Stimulated activated CD4-positive, alpha-beta T cell treated with anti-CD3 and anti-CD28 coated beads, Interleukin-15, amount 100 ng/mL, for 48 hours (primary cell): ENCODE measurements at places on chromosomes 7 and 10.

DNA sequence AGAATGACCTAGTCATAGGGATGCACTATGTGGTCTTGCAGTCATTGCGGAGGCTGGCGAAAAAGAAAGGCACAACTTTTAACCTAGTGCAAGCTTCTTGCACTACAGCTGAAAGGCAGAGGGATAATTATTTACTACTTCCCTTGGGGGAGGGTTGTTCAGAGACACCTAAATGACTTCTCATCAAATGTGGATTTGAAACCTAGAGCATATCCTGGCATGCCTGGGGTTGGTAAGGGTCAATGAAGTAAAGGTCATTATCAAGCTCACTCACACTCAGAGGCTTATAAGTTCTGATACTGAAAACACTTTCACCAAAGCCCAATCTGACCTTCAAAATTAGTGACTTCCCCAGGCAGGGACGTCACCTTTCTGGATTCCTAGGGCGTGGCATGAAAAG lies 108.9 kb upstream of the AMPH start:
- DNase-seq, result no peak

- DNase-seq, result no peak
These were observed 138.9 kb upstream of the COBL start for GRCh38 chr7:51455513-51455912.

- DNase-seq, result no peak
These were observed 137.5 kb downstream of the SNX10 start for GRCh38 chr7:26429168-26429567.

DNA sequence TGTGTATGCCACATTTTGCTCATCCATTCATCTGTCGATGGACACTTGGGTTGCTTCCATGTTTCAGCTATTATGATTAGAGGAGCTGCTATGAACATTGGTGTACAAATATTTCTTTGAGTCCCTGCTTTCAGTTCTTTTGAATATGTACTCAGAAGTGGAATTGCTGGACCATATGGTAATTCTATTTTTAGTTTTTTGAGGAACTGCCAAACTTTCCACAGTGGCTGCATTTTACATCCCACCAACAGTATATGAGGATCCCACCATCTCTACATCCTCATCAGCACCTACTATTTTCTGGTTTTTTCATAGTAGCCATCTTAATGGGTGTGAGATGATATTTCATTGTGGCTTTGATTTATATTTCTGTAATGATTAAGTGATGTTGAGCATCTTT lies 44.7 kb upstream of the ZMIZ2 start:
- DNase-seq, result no peak

DNA sequence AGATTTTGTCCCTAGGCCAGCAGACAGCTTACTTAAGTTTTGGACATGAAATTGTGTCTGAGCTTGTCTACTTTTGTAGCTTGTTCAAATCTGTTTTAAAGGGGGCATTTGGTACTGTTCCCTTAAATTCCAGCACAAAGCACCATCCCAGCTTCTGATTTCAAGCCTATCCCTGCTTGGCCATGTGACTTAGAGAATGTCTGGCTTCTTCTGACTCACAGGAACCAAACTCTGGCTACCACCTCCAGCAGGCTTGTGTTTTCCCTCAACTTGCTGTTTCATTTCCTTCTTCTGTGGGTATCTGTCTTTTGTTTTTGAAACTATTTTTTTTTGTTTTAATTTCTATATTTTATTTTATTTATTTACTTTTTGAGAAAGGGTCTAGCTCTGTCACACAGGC lies 97.9 kb upstream of the FZD8 start:
- no peak for DNase-seq

- DNase-seq, result no peak
These were observed 320.8 kb downstream of the ADARB2 start for GRCh38 chr10:1416456-1417037.

DNA sequence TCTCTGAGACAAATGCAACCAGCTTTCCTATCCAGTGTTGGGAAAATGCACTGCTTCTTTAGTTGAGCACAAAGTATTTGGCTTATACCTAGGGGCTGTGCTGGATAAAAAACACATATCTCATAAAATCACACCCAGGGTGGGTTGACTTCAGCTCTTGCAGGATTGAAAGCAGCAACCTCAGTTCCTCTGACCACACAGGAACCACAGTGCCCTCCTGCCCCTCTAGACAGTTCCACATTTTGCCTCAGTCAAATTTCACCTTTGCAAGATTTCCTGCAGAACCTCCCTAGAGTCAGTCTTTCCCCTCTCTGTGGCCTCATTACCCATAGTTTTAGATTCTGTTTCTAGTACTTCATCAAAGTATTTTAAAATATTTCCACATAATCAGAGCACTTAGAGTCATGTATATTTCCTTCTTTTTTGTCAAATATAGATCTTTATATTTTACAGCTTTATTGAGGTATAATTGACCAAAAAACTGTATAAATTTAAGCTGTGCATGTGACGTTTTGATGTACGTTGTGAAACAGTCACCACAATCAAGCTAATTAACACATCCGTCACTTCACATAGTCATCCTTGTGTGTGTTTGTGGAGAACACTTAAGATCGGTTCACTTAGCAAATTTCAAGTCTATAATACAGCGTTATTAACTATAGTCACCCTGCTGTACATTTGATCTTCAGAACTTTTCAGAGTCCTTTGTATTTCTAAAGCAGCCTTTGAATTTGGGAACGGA lies 37.0 kb upstream of the EGR2 start:
- DNase-seq, result peak; percentile 19

GRCh38 chr10:116627386-116627933 lies 6.7 kb downstream of the PNLIPRP2 start:
- DNase-seq, result no peak

GRCh38 chr10:28980264-28980663 lies 302.9 kb downstream of the BAMBI start:
- no peak for DNase-seq

DNA sequence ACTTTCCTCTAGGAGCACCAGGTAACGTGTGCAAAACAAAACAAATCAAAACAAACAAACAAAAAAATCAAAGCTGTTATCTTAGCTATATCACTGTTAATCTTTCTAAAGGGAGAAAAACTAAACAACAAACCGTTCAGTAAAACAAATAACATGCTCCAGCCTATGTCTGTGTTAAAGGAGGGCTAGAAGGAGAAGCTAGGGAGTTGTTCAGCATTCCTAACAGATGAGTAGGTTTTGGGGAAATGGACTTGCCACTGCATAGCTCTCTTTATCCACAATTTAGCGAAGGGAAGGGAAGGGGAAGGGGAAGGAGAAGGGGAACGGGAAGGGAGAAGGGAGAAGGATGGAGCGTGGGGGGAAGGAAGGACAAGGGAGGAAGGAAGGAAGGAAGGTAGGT lies 134.2 kb upstream of the AKR1E2 start:
- DNase-seq, result no peak

DNA sequence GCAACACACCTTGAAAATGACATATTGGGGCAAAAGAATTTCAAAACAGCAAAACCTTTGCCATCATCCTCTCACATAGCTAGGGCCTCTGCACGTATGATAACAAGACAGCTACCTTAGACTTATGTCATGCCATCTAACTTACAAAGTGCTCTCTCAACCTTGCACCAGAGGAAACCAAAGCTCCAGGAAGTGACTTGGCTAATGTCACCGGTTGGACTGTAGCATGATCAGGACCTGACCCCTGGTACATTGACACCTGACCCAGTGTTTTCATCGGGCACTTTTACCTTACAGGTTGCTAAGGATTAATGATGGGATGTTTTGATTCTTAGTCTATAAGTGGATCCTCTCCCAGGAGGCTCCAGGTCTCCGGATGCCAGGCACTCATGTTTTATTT lies 529.8 kb upstream of the GALNT17 start:
- DNase-seq, result no peak

DNA sequence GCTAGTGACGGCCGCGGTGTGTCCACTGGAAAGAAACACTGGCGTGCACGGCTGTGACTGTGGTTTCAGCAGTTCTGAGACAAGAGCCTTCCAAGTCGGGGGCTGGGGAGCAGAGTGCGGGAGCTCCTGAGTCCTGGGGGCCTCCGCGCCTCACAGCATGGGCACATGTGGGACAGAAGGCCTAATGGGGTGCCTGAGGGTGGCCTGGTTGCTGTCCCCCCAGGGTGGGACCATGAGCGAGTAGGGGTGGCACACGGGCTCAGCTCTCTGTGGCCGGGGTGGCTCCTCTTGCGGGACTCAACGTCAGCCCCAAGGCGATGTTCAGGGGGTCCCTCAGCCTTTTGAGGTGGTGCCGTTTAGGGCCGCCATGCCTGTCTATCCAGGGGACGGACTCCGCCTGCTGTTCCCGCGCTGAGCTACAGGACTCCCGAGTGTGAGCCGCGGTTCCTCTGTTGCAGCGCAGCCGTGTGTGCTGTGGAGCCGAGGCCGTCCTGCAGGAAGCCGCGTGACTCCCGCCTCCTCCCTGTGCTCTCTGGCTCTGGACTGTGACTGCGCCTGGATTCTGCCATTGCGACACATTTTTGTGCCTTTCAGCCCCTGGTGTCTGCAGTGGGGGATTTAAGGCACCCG lies 23.5 kb upstream of the CHST12 start:
- DNase-seq, result no peak

- DNase-seq, result no peak
These were observed 520.2 kb downstream of the PTPRN2 start for GRCh38 chr7:158067219-158067930.

- DNase-seq, result no peak
These were observed 129.3 kb downstream of the PAXIP1 start for GRCh38 chr7:154873500-154874121.

DNA sequence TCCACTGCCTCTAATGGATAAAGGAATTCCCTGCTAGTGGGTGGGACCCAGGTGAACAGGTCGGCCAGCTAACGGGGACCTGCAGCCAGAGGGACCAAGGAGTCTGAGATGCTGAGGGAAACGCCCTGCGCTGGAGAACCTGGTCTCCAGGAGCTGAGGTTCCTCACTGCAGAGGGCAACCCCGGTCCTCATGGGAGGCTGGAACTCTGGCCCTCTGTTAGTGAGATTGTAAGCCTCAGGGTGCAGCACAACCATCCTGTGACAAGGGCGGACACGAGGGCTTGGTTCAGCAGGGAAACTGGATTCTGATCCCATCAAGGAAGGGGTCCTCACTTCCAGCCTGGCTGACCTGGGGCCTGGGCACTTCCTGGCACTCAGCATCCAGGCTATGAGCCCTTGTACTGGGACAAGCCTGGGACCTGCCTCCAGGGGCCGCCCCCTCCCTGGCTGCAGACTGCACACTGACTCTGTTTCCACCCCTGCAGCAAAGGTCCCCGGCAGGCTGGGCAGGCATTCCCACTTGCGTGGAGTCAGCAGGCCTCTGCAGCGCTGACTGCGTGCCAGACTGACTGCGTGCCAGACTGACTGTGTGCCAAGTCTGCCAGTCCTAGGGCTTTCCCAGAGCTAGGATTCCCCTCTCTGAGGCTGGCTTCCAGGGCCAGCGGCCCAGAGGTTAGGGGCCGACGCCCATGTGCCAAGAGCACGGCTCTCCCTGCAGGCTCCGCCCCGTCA lies 143.2 kb downstream of the MAPK8 start:
- DNase-seq, result no peak

- no peak for DNase-seq
These were observed 225.6 kb upstream of the IGFBP3 start for GRCh38 chr7:46146454-46147255.

GRCh38 chr10:1774796-1775195 lies 37.5 kb upstream of the ADARB2 start:
- DNase-seq, result no peak
